ENCODE measurements at places on chromosomes 2 and 18.
A peak's percentile ranks its signal among the peaks of the same experiment; 100 is the strongest.

DNA sequence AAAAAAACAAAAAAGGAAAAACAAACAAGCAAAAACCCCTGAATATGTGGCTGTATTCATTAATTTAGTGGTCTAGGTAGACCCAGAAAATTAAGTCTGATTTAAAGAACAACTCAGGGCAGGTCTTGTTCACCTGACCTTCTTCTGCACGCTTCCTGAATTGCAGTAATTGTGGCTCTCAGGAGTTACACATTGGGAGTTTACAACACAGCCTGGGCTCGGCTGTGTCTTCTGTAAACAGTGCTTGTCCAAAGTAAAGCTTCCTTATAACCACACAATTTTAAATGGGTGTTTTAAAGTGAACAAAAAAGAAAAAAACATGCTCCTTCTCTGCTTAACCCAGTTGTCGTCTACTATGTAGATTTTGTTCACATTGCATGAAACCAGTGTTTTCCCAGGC is 8.3 kb upstream of the MTIF2 start:
- no peak for DNase-seq

DNA sequence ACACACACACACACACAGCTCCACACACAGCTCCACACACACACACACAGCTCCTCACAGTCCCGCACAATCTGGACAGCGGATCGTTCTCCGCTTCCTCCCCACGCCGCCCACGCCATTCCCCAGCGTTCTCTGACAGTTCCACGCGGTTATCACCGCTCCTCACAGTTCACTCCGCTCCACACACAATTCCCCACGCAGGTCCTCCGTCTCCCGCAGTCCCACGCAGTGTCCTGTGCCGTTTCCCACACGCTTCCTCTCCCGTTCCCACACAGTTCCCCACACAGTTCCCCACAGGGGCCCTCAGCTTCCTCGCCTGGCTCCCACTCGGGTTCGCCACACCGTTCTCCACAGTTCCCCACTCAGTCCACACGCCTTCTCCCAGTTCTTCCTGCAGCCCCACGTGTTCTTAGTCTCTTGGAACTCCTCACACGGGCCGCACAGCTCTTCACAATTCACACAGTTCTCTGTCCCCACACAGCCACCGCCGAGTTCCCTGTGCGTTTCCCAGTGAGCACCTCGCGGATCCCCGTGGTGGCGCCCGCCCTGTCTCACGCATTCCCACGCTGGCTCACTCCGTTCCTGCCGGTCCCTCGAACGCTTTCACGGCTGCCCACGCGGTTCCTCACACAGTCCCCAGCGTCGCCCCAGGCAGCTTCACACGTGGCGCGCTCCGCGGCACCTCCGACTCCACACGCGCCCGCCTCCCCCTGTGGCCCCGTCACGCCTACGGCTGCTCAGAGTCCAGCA is 38.4 kb downstream of the KIF1A start:
- DNase-seq = no peak

DNA sequence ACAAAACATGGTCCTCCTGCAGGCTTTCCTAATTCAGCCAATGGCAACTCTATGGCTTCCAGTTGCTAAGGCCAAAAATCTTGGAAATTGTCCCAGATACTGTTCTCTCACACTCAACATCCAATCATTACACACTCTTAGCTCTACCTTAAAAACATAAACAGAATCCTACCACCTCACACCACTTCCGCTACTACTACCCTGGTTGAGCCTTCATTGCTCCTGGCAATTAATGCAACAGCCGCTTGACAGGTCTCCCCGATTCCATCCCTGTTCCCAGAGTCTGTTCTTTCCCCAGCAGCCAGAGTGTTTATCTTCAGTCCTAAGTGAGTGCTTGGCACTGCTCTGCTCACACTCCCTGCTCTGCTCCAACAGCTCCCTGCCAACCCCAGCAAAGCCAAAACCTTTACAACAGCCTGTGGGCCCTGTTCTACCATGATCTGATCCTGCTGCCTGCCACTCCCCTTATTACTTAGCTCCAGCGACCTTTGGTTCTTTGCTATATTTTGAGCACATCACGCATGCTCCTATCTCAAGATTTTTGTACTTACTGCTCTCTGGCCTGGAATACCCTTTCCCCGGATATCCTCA is 67.5 kb upstream of the AMMECR1L start:
- no peak for DNase-seq

DNA sequence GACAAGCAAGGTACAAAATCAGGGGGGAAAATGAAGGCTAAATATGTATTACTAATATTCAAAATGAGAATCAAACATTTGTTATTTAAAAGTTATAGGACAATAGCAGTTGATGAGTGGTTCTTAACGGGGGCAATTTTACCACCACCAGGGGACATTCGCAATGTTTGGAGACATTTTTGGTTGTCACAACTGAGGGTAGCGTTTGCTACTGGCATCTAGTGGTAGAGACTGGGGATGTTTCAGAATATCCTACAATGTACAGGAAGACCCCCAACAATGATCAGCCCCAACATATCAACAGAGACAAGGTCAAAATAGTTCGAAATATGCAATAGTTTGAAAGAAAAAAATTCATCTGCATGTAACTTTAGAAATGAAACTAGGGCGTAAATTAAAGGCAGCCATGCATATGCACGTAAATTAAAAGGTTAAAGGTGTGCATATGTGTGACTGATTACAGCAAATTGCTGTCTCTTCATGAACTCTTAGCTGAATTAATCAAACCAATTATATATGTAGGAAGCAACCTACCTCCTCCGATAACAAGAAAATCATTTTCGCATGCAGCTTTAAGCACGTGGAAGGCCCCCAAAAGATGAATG is 61.2 kb upstream of the CUL3 start:
- peak; percentile 49 for DNase-seq

DNA sequence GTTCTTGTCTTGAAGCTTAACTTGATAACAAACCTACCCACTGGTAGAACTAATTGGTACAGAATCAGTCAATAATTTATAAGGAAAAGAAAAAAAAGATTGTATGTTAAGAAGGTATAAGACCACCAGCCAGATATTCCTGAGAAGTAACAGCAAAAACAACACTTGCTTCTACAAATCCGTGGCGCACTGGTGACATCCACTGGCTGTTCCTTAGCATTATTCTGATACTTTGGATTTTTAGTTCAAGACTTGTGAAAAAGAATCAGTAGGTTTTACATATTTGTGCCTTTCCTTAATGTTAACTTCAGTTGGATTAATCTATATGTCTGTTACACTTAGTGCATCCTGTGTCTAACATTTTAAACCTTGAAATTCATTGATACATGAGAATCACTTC is 141.8 kb downstream of the GRB14 start:
- DNase-seq = peak; percentile 77

DNA sequence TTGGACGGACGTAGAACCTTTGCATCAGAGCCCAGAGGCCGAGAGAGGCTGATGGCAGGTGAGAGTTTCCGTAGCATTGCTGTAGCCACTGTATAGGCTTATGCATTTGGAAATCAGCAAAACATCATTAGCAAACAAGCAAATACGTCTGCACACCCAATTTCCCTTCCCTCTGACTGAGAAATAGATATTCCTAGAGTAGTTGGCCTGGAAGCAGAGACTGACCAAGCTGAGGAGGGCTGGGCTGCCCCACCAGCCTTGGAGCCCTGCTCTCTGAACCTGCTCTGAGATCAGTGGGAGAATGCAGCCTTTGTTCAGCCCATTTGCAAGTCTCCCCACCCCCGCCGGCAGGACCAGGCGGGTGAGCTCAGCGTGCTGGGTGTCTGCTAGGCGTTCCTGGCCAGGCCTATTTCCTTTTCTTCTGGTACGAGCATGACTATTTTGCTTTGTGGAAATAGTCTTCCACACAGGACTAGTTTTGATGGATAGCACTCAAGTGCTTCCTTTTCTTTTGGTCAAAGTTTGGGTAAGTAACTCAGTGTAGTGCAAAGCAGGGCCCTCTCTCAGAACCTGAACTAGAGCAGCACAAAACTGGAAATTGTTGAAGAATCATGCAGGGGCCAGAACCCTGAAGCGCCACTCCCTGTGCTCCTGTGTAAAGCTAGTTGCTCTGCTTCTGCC is 21.9 kb upstream of the RNF149 start:
- DNase-seq = no peak

- DNase-seq = peak; percentile 81
These were observed 119.7 kb downstream of the WDR7 start for GRCh38 chr18:56770873-56771272.

DNA sequence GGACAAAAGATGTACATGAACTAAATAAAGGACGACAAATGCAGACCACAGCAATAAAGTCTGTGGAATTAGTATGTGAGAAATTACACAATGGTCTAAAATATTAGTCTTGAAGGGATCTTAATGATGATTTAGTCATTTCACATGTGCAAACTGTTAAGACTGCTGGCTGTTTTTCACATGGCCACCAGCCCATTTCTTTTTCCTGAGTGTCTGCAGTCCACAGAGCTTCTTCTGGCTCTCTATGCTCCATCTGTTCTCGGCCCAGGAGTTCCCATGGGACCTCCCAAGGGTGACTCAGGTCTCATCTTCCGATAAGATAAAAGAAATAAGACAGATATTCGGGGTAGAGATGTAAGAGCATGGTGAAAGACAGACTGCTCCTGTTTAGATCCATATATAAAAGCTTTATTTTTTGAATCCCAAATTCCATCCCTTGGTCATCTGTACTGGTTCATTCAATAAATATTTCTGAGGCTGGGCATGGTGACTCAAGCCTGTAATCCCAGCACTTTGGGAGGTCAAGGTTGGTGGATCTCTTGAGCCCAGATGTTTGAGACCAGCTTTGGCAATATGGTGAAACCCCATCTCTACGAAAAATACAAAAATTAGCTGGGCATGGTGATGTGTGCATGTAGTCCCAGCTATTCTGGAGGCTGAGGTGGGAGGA is 20.1 kb downstream of the IL1RL1 start:
- no peak for DNase-seq

GRCh38 chr2:155223781-155224406 is 525.4 kb downstream of the KCNJ3 start:
- peak; percentile 19 for DNase-seq

- no peak for DNase-seq
These were observed 206.5 kb upstream of the AGAP1 start for GRCh38 chr2:235287375-235287733.

DNA sequence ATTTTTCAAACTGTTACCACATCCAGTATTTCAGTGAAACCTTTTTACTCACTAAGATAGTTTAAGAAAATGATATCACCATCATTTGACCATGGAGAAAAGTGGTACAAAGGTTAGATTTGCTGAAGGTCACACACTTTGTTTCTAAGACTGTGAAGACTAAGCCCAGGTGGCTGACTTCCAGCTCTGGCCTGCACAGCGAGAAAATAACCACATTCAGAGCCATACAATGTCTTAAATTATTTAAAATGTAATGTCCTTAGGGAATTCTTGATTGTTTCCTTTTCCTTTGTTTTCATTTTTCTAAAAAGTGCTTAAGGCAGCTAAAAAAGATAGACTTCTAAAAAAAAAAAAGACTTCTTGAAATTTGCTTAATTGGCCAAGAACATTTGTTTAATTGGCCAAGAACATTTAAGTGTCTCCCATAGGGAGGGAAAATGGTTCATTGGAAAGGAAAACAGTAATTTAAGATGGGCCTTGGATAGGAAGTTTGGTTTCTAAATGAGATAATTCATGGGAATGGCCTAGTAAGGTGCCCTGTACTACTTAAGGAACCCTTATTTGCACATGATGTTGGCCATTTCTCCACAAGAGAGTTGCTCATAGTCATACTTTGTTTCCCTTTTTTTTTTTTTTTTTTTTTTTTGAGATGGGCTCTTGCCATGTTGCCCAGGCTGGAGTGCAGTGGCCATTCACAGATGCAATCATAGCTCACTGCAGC is 45.2 kb downstream of the CYP1B1 start:
- peak; percentile 29 for DNase-seq

GRCh38 chr18:60113396-60113795 is 213.6 kb downstream of the PMAIP1 start:
- no peak for DNase-seq

- DNase-seq = no peak
These were observed 133.9 kb upstream of the TLK1 start for GRCh38 chr2:171294608-171295007.

DNA sequence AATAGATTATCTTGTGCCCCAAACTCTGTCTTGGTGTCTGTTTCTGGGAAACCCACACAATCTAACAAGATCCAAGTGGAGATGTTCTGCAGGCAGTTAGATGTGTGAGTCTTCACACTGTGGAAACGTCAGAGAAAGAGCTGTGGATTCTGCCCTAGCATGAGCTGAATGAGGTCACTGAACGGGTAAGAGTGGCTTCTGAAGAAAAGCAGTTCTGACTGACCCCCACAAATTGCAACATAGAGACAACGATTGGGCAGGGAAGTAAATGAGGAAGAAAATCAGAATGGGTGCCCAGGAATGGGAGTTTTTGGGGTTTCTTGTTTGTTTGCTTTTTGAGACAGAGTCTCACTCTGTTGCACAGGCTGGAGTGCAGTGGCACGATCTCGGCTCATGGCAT is 12.9 kb upstream of the RPL37A start:
- no peak for DNase-seq

DNA sequence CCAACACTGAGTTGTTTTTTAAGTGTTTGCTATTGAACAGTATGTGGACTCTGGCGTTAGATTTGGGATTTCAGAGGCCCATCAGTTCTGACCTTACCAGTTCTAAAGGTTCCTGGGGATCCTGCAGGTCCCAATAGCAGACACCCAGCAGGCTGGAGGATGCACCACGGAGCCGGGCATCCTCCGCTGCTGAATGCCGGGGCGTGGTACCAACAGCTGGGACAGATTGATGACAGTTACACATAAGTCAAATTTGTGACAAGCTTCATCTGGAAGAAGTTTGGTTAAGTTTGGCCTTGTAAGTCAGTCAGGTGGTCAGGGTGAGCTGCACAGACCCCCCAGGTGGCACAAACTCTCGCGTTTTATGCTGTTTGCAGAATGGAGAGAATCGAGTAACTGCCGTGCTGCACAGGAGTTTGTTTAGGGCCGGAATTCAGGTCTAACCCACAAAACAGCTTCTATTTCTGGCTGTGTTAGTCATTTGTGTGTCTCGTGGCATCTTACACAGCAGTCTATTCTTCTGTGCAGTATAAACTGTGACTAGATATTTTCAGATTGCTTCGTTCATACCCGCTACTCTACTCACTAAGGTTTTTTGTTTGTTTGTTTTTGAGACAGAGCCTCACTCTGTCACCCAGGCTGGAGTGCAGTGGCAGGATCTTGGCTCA is 19.2 kb downstream of the CTDP1 start:
- DNase-seq = no peak

DNA sequence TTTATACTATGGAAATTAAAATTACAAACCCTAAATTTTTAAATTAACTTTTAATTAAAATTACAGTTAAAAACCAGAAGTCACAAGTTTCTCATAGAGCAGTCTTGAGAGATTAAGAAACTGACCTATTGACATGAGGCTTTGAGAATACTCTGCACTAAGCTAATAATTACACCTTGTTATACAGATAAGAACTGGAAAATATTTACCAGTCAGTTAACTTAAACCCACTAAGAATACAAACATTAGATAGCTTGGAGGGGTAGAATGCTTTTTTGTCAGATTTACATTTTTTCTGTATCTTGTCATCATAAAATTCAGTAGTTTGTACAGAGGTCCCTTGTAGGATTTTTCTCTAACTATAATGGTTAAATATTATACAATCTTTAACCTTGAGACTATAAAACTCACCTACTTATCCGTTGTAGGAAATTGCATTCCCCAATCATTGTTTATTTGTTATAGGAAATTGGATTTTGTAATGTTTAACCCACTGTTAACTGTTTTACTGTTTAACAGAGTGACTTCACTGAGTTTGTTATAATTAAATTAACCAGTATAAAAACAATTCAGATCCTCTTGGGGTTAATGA is 219.7 kb upstream of the PKDCC start:
- no peak for DNase-seq

GRCh38 chr2:206482123-206482522 is 38.8 kb downstream of the ADAM23 start:
- peak; percentile 26 for DNase-seq

- no peak for DNase-seq
These were observed 283.9 kb downstream of the SLC8A1 start for GRCh38 chr2:40168032-40168431.

Data from adipocyte (in vitro differentiated cells).